ENCODE measurements at places on chromosomes 6 and 20. TPM values are rescaled to one million over a fixed set of nuclear protein-coding genes. Genes with fewer than 3 reads are reported as not detected.

PHACTR1 gene
- total RNA-seq: 69.7 TPM

GRCh38 chr20:21272679-21273078, 30.5 kb upstream of the XRN2 start:
- DNase-seq: no peak

DNA sequence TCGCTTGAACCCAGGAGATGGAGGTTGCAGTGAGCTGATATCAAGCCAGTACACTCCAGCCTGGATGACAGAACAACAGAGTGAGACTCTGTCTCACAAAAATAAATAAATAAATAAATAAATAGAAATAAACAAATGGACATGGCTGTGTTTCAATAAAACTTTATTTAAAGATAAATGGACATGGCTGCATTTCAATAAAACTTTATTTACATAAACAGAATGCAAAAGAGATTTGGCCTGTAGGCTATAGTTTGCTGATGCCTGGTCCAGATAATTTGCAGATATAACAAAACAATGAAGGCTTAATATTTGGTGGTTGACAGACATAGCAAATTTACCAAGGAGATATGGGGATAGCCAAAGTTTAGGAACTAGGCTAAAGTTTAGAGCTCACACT, 66.8 kb downstream of the ZNF831 start:
- no peak for DNase-seq

GRCh38 chr6:101666256-101666655, 272.7 kb downstream of the GRIK2 start:
- DNase-seq: no peak

- no peak for DNase-seq
Measured at GRCh38 chr6:14544666-14545065, 427.1 kb downstream of the CD83 start.

GRCh38 chr6:45592991-45593390, 215.3 kb upstream of the SUPT3H start:
- DNase-seq: no peak

- DNase-seq: no peak
Measured at GRCh38 chr20:18090044-18090443, 32.3 kb upstream of the OVOL2 start.

- no peak for DNase-seq
Measured at GRCh38 chr6:114100215-114100994, 129.5 kb upstream of the HDAC2 start.

GRCh38 chr20:60104993-60105803, 147.0 kb downstream of the CDH26 start:
- DNase-seq: no peak

- no peak for DNase-seq
Measured at GRCh38 chr6:111524252-111524651, 41.2 kb upstream of the REV3L start.

DNA sequence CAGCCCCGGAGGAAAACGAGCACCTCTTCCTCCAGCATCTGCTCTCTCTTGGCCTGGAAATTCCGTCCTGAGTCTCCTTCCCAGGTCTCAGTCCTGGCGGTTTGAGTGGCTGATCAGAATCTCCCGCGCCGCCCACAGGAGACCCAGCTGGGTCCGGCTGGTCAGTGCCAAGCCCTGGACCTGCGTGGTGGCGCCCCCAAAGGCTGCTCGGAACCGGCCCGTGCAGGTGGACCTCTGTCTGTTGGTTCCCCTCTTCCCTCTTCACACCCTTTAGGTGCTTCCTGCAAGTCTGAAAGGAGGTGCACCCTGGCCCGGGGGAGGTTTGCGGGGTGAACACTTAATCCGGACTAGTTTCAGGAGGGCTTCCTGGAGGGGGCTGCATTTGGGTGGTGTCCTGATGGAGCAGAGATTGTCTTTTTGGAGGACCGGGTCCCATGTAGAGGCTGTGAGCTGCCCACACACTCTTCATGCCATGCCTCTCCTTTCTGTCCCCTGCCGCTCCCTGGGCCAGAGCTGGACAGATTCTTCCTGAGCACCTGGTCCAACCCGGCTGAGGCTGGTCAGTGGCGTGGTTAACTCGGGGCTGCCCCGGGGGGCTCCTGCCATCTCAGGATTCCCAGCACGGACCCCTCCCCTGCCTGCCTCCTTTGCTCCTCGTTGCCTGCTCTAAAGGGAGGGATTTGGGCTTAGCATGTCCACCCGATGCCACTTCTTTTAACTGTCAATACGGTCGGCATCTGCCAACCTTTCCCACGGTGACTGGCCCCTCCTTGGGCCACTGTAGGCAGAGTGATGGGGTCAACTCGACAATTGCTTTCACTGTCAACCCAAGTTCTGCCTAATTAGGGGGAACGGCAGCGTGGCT, 16.5 kb upstream of the BHLHE23 start:
- no peak for DNase-seq

DNA sequence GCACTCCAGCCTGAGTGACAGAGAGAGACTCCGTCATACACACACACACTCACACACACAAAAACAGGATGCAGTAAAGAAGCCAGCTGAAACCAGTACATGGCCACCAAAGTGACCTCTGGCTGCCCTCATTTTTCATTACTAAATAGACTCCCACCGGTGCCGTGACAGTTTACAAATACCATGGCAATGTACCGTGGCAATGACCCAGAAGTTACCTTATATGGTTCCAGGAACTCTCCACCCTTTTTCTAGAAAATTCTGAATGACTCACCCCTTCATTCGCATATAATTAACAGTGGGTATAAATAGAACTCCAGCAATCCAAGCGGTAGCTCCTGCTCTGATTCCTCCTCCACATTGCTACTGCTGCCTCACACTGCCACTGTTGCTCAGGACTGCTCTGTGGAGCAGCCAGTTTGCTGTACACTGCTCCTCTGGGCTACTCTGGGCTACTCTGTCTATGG, 57.7 kb downstream of the SNX5 start:
- no peak for DNase-seq

GRCh38 chr6:1392813-1393640, 3.7 kb downstream of the FOXF2 start:
- no peak for DNase-seq

GRCh38 chr20:63364801-63365585, 3.8 kb upstream of the CHRNA4 start:
- DNase-seq: no peak

GRCh38 chr6:11083491-11083890, 10.1 kb upstream of the SMIM13 start:
- DNase-seq: no peak

Data from GM12878 (cell line).